ENCODE measurements at places on chromosomes 5 and 9. TPM values are rescaled to one million over a fixed set of nuclear protein-coding genes. Genes with fewer than 3 reads are reported as not detected.

Gene ACTBL2
- total RNA-seq: not detected

DNA sequence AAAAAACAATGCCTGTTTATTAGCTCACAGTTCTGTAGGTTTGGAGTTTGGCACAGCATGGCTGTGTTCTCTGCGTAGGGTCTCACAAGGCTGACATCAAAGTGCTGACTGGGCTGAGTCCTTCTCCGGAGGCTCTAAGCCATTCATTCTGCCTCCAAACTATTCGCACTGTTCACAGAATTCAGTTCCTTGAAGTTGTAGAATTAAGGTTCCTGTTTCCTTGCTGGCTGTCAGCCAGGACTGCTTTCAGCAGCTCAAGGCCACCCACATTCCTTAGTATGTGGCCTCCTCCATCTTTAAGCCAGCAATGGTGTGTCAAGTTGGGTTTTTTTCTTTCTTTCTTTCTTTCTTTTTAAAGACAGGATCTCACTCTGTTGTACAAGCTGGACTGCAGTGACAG is 161.9 kb downstream of the CDH6 start:
- DNase-seq: no peak

- DNase-seq: no peak
Measured at GRCh38 chr5:23318960-23319359, 188.4 kb upstream of the PRDM9 start.

Gene FOXD4L5
- total RNA-seq: not detected

DNA sequence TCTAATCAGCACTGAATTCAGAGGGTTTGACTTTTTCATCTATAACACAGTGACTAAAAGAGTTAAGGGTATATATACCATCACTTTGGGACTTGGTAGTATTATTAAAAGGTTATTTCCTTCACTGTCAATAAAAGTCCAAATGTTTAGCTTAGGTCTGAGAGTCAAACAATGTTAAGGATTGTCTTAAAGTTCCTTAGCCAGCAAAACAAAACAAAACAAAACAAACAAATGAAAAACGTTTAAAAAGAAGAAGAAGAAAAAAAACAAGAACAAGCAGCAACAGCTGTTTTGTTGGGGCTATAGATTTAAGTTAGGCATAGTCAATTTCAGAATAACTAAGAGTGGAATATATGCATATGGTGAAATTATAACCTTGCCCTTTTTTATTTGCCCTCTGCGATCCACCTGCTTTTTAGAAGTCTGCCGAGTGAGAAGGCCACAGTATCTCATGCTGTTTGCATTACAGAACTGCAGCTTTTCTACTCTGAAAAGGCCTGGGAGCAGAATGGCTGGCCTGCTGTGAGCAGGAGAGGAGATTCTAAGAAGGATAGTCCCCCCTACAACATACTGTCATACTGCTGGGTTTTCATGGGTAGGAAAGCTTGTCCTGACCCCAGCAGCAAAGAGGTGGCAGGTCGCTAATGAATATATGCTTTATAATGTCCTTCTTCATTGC is 141.7 kb downstream of the NTRK2 start:
- DNase-seq: no peak

DNA sequence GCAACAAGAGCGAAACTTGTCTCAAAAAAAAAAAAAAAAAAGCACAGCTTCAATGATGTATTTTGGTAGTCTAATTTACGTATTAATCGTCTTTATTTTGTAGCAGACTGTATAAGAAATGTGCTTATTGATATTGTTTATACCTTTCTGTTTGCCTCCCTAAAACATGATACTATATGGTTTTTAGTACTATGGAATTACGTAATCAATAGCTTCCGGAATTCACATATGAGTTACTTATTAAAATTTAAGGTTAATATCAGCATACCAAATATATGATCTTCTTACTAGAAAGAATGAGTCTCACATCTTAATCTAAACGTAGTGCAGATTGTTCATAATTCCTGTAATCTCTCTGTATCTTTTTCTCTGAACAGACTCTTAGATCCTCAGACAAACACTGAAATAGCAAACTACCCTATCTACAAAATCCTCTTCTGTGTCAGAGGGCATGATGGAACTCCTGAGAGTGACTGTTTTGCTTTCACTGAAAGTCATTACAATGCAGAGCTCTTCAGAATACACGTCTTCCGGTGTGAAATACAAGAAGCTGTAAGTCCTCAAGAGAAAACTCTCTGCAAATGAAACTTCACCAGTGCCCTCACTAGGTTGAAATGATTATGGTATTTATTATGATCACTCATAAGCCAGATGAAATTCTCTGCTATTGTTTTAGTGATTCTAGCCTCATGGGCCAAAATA is 44.4 kb upstream of the GPR21 start:
- no peak for DNase-seq

Gene KLF9
- 40.9 TPM for total RNA-seq

Gene KCNV2
- not detected for total RNA-seq

DNA sequence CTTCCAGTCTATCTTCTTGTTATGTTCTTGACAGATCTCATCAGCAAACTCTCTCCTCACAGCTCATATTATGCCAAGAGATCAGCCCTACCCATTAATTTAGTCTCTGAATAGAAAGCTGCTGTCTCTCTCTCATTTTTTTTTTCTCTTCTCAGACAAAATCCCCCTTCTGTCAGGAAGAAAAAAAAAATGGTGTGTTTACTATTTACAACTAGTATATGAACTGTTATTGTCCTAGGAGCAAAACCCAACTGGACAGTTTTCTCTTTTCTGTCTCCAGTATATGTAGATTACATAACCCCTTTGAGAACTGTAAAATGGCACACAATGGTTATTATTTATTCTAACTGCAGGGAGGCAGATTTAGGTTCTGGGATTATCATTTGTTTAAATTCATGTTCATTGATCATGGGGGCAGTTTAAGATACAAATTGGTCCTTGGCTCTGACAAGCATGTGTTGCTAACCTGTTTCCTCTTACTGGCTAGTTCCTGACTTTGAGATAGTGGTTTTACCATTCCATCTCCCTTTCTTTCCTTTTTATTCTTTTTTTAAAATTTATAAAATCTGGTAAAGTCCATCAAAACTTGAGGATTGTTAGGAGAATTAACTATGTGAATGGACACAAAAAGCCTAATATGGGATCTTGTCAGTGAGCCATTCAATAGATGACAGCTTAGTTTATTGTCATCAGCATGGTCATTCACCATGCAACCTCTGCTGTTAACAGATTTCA is 210.0 kb upstream of the PAPPA start:
- DNase-seq: no peak

DNA sequence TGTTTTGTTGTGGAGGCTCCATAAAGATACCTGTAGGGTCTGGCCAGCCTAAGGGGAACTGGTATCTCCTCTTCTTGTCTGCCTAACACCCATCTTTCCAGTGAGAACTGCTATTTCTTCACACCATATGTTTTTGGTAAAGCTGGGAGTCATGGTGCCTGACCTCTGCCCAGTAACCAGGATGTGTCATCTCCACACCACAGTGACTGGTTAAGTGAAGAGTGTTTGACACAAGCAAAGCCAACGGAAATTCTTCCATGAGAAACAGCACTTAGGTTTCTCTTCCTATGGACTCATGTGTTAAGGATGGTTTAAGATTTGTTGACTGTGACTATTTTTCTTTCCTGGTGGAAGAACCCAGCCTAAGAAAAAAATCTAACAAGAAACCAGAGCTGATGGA is 111.5 kb downstream of the HTR4 start:
- DNase-seq: no peak

DNA sequence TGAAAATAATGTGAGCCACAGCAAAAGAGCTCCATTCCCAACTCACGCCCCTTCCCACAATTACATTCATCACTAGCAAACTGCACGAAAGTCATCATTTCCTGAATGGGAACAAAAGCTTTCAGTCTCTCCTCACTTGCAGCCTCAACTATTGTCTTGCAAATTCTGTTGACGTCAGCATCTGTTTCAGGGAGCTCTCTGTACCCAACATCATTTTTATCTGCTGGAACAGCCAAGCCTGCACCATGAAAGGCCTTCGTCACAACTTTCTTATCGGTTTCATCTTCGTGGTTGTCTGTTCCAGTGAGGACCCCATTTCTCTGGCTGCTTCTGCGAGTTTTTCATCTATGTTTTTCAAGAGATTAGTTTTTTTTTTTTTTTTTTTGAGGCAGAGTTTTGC is 14.3 kb upstream of the RNF130 start:
- DNase-seq: no peak

DNA sequence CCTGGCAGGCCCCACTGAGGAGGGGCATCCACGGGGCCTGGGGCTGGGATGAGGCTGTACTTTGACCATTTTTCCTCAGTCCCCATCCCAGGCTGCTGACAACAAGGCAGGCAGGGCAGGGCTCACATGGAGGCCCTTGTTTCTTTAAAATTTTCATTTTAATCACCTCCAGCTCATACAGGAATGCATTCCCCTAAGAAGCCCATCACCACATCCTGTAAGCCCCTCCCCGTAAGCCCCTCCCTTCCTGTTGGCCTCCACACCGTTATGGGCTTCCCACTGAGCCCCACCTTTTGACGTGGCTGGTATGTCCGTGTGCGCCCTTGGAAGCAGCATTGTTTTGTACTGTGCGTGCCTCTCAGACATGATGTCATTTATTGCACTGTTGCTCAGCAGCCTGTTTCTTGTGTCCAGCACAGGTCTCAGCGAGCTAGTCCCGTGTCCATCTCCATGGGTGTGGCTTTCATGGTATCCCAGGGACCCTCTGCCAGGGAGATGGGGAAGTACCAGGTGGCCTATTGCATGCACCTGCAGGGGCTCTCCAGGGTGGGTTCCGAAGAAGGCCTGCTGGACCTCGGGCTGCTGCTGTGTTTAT is 22.4 kb downstream of the PHF2 start:
- DNase-seq: no peak

DNA sequence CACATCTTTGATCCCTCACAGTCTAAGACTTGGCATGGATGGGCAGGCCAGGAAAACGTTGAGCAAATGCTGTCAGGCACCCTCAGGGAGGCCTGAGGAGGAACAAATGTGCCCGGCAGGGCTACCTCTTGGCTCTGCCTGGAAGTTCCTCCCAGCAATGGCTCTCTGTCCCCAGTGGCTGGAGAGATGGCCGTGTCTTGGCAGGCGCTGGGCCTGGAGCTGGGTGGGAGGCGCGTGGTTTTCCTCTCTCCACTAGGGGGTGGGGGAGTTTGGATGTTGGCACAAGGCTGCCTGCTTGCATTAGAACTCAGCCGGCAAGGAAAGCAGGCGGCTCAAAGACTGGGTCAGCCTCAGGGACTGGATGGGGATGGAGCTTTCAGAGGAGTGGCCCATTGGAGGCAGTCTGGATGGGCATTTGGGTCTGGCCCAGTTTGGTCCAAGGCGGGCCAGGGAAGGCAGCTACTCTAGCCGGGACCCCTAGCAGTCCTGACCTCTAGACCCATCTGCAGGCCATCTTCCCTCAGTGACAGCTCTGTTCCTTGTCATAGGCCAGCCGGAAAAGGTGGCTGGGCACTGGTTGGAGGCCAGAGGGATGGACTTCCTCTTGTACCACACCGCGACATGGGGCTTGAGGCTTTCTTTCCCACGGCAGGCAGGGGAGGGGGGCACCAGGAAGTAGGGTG is 68.2 kb upstream of the STC2 start:
- no peak for DNase-seq

- DNase-seq: no peak
Measured at GRCh38 chr5:172943283-172943841, 15.9 kb upstream of the RPL26L1 start.

GRCh38 chr5:93708442-93708841 is 33.0 kb downstream of the POU5F2 start:
- no peak for DNase-seq

Gene PELO
- 41.6 TPM for total RNA-seq

Gene NADK2
- 36.8 TPM for total RNA-seq

Gene GPX3
- 131 TPM for total RNA-seq

- no peak for DNase-seq
Measured at GRCh38 chr5:54904425-54904824, 81.0 kb downstream of the ESM1 start.

Gene STK32A
- total RNA-seq: 11.3 TPM

- no peak for DNase-seq
Measured at GRCh38 chr5:83147593-83147992, 70.2 kb downstream of the XRCC4 start.

Gene SEMA4D
- 66.2 TPM for total RNA-seq

- no peak for DNase-seq
Measured at GRCh38 chr9:113301548-113301947, 1.6 kb downstream of the RNF183 start.

- DNase-seq: peak; percentile 7
Measured at GRCh38 chr5:132498686-132499271, 8.2 kb upstream of the IRF1 start.

Gene FAM169A
- 6.0 TPM for total RNA-seq

GRCh38 chr9:127140181-127140580 is 17.7 kb upstream of the ANGPTL2 start:
- peak; percentile 5 for DNase-seq

GRCh38 chr5:68343421-68343826 is 127.9 kb downstream of the PIK3R1 start:
- peak; percentile 75 for DNase-seq

GRCh38 chr5:65907135-65907534 is 19.2 kb upstream of the ERBIN start:
- DNase-seq: no peak

- DNase-seq: no peak
Measured at GRCh38 chr9:127767909-127768331, 10.5 kb downstream of the SH2D3C start.

GRCh38 chr5:140025736-140026135 is 17.4 kb downstream of the NRG2 start:
- no peak for DNase-seq

DNA sequence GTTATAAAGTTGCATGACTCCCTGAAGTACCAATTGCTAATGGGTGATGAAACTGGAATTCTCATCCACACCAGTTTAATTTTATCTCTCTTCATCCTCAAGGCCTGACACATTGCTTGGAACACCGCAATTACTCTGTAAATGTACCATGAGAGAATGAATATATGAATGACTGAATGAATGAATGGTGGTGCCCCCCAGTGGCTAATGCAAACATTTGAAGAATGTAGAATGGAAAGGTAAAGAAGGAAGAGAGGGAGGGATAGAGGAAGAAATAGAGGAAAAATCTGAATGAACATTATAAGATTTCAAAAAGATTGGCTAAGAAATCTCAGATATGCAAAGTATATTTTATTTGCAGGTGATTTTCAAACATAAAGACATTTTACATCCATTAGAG is 13.1 kb downstream of the PAPPA start:
- no peak for DNase-seq

GRCh38 chr9:97850746-97851445 is 2.1 kb upstream of the FOXE1 start:
- DNase-seq: no peak

- no peak for DNase-seq
Measured at GRCh38 chr5:135376961-135377624, 21.9 kb downstream of the MACROH2A1 start.

- DNase-seq: no peak
Measured at GRCh38 chr5:76174101-76174500, 90.9 kb downstream of the SV2C start.

Gene PLCXD3
- total RNA-seq: 4.7 TPM
